ENCODE measurements at places on chromosomes 5 and 9.

DNA sequence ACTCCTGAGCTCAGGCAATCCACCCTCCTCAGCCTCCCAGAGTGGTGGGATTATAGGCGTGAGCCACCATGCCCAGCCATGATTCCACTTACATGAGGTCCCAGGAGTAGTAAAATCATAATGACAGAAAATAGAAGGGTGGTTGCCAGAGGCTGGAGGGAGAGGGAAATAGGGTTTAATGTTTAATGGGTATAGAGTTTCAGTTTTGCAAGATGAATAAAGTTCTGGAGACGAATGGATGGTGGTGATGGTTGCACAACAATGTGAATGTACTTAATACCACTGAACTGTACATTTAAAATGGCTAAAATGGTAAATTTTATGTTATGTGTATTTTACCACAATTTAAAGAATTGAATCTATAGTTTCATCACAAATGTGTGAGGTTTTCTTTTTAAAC is 146.5 kb upstream of the ABCA1 start:
- no peak for DNase-seq

GRCh38 chr9:27675354-27675753 is 102.1 kb upstream of the C9orf72 start:
- DNase-seq: no peak

- DNase-seq: no peak
These were observed 227.3 kb downstream of the TMEM167A start for GRCh38 chr5:82849885-82850284.

GRCh38 chr5:2270467-2270866 is 387.7 kb upstream of the IRX4 start:
- DNase-seq: no peak

- no peak for DNase-seq
These were observed 7.7 kb upstream of the XPA start for GRCh38 chr9:97704851-97705250.

- no peak for DNase-seq
These were observed 10.9 kb downstream of the MFAP3 start for GRCh38 chr5:154049636-154050035.

DNA sequence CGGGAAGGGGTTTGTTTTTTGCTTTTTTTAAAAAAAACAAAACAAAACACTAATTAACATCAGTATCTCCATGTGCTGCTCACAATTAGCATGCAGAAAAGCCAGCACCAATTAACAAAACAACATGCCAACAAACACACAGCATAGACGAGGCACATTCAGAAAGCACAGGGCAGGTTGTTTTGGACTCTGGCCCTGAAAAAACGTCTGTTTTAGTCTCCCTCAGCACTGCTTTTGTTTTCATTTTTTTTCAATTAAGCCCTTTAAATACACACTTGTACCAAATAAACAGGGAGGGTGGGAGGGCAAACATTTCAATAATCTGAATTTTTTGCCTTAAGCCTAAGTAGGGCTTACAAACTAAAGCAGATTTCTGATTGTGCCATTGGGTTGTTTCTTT is 309.6 kb downstream of the DTWD2 start:
- no peak for DNase-seq

- no peak for DNase-seq
These were observed 51.0 kb downstream of the ARHGAP26 start for GRCh38 chr5:142821034-142821732.

DNA sequence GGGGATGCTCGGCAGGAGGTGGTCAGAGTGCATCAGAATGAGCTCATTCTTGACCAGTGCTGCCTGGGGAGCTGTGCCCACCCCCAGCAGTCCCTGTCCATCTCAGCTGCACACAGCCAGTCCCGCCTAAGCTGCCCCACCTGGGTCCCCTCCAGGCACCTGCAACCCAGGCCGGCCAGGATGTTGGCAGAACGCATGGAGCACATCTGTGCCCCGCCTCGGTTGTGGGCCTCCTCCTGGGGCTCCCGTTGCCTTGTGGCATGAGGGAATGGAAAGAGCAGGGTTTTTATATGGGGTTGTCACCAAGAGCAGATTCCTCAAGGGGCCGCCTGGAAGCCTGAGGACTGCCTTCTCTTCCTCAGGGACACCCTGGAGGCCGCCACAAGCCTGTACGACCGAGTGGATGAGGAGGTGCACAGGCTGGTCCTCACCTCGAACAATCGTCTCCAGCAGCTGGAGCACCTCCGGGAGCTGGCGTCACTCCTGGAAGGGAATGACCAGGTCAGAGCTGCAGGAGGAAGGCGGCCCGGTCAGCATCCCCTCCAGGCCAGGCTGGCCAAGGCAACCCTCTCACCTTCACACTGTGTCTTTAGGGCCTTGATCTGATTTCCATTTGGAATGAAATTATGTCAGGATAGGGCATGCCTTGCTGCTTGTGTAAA is 34.8 kb upstream of the LRRC14B start:
- no peak for DNase-seq
